ENCODE measurements at places on chromosomes 1 and 21.

- no peak for DNase-seq
These were observed 137.5 kb downstream of the TGFB2 start for GRCh38 chr1:218482683-218483082.

GRCh38 chr1:41891199-41891896 is 27.4 kb downstream of the HIVEP3 start:
- peak; percentile 39 for DNase-seq

DNA sequence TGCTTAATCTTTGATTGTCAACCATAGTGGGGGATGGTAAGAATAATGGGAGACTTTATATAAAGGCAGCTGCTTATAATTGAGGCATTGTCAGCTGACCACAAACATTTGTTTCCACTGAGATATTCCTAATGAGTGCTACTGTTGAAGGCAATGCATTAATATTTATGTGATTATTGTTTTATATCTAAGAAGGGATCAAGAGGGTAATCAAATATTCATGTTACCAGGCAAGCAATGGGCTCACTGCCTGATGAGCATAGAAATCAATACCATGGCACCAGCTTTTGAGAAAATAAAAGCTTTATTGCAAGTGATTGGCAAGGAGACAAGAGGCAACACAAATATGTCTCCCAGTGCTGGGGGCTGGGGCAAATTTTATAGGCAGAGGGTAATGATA is 706.7 kb upstream of the ADAMTS5 start:
- DNase-seq: no peak

DNA sequence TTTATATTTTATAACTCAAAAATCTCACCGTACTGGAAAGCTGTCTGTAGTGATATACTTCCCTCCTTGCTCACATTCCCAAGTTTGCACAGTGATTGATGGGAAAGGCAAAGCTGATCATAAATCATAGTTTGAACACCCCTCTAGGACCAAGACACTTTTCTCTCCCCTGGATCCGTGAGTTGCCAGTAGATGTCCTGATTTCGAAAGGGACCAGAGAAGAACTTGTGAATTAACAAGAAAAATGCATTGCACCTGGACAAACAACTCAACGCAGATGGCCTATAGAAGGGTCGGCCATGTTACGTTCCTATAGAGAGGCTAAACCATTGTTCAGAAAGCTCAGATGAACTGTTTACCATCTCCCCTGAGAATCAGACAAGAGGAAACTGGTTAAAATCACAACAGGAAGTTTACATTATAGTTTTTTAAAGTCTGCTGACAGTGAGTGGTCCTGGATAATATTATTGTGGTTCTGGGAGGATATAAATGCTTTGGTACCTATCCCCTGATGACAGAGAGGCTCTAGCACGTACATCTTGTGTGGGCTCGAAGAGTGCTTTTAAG is 124.0 kb upstream of the SLC45A1 start:
- DNase-seq: peak; percentile 77

DNA sequence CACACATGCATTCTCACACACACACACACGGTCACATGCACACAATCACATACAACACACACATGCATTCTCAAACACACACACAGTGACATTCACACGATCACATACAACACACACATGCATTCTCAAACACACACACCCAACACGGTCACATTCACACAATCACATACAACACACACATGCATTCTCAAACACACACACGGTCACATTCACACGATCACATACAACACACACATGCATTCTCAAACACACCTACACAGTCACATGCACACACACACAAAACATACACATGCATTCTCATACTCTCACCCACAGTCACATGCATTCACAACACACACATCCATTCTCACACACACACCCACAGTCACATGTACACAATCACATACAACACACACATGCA is 135.0 kb downstream of the CASZ1 start:
- no peak for DNase-seq

DNA sequence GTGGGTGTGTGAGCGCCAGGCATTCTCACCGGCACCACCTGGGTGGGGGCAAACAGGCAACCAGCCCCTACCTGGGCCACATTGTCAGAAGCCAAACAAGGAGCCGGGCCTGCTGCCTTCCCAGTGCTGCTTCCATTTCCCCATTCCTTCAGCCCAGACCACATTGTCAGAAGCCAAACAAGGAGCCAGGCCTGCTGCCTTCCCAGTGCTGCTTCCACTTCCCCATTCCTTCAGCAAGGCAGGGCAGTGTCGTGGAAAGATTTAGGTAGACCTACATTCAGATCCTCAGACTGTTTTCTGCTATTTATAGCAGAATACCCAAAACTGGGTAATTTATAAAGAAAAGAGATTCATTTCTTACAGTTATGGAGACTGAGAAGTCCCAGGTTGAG is 47.0 kb upstream of the EFHD2 start:
- DNase-seq: no peak

GRCh38 chr1:25553749-25554429 is 10.5 kb downstream of the LDLRAP1 start:
- no peak for DNase-seq

- peak; percentile 42 for DNase-seq
These were observed 81.4 kb upstream of the CNIH3 start for GRCh38 chr1:224534731-224535130.

DNA sequence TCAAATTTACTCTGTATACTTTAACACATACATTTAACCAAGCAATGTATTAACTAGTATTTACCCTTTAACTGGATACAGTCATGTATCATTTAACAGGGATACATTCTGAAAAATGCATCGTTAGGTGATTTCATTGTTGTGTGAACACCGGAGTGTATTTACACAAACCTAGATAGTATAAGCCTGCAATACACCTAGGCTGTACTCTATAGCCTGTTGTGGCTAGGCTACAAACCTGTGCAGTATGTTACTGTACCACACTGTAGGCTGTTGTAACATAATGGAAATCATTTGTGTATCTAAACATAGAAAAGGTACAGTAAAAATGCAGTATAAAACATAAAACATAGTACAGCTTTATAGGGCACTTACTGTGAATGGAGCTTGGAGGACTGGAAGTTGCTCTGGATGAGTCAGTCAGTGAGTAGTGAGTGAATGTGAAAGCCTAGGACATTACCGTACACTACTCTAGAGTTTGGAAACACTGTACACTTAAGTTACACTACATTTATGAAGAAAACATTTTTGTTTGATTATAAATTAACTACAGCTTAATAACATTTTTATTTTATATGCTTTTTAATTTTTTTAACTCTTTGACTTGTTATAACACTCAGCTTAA is 21.3 kb downstream of the RGS4 start:
- DNase-seq: no peak

DNA sequence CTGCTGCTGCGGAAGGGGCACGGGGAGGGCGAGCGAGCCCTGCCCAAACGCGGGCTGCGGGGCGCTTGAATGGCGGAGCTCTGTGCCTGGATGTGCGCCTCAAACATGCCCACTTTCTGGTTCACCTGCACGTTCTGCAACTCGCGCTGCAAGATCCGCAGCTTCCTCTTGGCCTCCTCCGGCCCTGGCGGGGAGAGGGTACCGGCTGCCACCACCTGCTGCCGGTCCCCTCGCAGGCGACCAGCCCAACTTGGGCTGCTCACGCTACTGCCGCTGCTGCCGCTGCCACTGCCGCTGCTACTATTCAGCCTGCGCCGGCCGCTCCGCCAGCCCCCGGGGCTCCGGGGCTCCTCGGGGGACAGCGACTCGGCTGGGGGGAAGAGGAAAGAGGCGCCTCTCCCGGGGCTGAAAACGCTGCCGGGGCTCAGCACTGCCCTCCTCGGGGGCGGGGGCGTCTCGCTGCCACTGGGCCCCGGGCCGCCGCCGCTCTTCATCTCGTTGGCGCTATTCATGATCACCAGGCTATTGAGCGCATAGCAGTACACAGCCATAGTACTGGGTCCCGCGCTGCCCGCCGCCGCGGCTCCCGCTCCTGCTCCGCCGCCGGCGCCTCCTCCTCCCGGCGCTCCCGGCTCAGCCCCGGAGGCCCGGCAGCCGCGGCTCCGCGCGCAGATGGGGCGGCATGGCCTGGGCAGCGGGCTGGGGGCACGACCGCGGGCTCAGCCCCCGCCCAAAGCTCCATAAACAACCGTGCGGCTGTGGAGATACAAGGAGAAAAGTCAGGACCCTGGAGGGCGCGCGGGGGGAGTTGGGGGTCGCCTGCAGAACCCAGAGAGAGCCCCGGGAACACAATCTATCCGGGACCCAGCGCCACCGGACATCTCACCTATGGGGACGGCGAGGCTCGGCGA is 1.9 kb downstream of the ITPKB start:
- no peak for DNase-seq

DNA sequence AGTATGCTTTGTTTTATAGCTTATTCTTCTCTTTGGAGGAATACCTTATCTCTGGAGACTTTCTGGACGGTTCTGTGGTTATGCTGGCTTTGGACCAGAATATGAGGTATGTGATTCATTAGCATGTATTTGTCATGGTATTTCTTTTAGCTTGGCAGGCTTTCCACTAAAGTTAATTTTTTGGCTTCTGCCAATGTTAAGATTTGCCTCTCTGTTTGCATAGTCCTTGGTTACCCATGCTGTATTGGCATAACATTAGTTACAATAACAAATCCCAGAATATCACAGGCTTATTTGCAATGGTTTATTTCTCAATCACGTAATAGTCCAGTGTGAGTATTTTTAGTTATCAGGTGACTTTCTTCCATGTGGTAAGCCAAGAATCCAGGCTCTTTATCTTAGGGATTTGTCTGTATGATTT is 9.7 kb downstream of the ZMPSTE24 start:
- DNase-seq: no peak

DNA sequence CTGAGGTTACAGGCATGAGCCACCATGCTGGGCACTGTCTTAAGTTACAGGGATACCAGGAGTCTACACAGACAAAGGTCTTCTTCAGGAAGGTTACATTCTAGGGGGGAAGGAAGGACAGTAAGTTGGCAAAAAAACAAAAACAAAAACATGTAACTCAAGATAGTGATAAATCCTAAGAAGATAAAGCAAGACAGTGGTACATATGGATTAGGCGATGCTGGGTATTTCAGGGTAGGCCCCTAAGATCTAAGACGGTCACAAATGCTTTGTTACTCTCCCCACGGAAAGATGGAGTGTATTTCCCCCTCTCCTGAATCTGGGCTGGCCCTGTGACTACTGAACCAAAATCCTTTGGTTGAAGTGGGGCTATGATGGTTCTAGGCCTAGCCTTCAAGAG is 8.2 kb downstream of the CLCC1 start:
- DNase-seq: no peak

DNA sequence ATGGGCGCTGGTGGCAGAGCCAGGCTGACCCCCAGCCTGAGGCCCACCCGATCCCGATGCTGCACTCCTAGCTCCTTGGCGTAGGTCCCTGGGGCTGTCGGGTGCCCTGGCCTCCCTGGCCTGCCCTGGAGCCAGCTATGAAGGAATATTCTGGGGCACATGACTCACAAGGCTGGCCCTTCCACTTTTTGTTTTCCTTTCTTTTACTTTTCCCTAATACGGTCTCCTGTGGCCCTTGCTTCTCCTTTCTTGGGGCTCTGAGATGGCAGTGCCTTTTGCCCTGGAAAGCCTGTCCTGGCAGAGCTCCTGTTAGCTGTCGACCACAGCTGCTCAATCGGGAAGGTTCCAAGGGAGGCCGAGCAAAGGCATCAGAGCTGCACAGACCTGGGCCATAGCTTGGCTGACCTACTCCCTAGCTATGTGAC is 22.1 kb downstream of the ARHGEF10L start:
- DNase-seq: no peak
